ENCODE measurements at places on chromosomes 6 and 20.

DNA sequence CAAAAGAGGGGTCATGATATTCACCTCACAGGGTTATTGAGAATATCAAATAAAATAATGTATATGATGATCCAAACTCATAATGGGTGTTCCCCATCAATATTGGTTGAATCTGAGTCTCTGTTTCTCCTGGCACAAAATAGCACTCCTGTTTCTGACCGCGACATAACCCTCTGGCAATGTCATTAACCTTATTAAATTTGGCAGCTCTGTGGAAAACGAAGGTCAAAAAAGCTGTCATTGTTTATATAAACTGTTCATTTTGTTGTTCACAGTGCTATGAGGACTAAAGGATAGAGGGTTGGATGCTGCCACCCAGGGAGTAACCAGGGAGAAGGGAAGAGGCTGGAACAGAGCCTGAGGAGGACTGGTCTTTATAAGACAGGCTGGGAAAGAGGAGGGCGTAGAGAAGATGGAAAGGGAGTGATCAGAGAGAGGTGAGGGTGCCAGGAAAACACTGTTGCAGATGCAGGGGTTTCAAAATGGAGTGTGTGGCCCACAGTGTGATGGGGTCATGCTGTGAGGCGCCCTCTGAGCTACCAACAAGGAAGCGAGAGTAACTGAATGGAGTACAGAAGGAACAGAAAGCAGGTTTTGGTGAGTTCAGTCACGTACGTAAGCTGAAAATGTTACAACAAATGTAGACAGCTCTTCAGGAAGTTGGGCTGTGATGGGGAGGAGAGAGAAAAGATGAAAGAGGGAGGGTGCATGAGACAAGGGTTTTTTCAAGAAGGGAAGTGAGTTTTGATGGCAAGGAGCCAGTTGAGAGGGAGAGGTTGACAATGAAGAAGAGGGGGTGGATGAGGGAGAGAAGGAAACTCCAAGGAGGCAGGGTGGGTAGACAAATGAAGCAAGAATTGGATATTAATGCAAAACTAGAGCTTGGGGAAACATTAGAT is 251.6 kb upstream of the TAB2 start:
- DNase-seq, result peak; percentile 74

DNA sequence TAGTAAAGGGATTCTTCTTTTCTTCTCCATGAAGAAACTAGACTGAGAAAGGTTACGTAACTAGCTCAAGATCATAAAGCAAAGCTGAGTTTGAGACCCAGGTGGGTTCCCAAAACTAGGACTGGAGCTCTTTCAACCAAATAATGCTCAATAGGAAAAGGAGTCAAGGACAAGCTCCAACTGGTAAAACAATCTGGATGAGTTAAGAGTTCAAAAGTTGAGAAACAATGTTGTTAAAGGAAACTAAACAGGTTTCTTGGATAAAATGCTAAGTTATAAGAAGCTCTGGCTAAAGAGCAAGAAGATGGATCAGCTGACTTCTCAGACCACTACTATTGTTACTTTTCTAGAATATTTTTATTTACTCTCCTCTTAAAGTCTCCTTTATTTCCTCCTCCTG is 137.3 kb downstream of the MMS22L start:
- no peak for DNase-seq

GRCh38 chr6:130500693-130501092 is 134.9 kb downstream of the TMEM200A start:
- DNase-seq, result no peak

GRCh38 chr6:16766043-16766536 is 4.8 kb upstream of the ATXN1 start:
- DNase-seq, result no peak

DNA sequence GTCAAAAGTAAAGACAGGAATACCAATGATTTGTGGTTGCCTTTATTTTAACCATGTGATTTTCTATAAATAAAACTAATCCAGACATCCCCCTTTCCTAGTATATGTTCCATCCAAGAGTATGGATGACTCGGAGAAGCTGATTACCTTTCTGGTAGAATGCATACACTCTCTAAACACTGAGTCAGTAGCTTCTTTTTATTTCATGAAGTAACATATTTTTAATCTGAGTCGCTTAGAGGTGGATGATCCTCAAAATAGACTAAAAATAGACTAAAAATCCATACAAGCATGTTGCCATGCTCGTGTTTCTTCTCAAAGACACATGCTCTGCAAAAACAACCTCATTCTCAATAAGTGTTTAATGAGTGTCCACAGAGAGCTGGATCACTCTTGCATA is 263.7 kb downstream of the COL12A1 start:
- DNase-seq, result no peak

DNA sequence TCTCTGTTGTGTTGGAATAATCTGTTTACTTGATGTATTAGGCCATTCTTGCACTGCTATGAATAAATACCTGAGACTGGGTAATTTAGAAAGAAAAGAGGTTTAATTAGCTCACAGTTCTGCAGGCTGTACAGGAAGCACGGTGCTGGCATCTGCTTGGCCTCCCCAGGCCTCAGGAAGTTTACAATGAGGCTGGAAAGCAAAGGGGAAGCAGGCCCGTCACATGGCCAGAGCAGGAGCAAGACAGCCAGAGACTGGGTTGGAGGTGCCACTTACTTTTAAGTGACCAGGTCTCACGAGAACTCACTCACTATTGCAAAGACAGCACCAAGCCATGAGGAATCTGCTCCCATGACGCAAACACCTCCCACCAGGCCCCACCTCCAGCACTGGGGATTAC is 50.6 kb upstream of the FUCA2 start:
- DNase-seq, result no peak

- DNase-seq, result no peak
Measured at GRCh38 chr6:150894935-150895552, 29.5 kb downstream of the MTHFD1L start.

DNA sequence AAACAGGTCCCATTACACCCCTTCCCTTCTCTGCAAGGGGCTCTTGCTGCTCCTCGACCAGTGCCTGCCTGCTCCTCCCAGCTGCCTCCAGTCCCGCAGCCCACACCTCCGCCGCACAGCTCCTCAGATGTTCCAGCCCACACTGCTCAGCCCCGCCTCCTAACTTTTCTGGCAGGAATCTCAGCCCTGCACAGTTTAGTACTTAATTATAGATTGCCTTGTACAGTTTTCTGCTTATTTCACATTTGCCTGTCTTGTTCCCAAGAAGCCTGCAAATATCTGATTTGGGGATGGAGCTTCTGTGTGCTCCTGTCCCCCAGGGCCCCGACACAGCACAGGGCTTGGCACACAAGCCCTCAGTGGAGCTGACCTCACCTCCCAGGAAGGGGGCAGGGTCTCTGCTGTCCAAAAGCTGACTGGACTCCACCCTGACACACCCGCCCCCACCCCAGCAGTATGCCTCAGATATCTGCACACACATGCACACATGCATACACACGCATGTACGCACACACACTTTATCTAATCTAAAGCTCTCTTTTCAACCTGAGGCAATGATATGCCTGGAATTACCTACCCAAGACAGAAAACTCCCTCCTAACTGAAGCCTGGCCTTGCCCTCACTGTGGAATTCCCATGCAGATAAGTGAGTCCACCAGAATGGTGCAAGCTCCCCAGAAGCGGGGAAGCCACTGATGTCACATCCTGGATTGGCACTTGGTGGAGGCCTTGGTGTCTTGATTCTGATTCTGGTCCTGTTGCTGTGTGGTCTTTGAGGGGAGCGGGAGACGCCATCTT is 1.2 kb upstream of the PNPLA1 start:
- no peak for DNase-seq

GRCh38 chr20:42192321-42192720 is 574.1 kb upstream of the CHD6 start:
- DNase-seq, result no peak

DNA sequence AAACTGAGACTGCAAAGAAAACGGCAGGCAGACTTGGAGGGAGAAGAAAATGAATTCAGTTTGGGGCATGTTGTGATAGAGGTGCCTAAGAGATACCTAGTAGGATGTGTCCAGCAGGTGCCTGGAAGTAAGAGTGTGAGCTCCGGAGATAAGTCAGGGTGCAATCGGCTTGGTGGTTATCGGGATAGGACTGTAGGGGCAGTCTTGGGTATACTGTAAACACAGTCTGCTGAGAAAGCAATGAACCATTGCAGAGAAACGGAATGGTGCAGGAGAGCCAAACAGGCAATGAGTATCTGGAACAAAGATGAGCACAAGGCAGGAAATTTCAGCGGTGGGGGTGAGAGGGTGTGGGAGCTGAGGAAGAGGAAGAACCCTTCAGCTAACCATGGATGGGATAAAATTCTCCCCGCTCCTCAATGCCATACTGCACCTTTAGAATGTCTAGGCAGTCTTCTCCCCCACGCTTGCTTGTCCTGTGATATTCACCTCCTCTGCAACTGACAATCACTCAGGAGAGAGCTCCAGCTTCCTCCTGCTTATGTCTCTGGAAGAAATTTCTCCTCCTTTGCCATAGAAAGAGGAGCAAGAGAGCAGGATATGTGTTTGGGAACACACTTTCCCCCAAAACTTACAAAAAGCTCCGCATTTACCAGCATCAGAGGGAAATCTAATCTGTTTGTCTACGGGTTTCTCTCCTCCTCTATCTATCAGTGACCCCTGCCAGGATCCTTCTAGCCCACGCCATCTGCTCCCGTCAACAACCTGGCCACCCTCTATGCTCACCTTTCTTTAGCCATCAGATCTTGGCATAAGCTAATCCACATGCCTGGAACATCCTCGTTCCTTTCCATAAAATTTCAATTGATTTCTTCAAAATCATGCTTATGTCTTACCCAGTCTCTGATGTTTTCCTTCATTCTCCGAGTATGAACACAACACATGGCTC is 381.7 kb upstream of the JARID2 start:
- no peak for DNase-seq

- DNase-seq, result peak; percentile 34
Measured at GRCh38 chr6:156028335-156029131, 572.9 kb upstream of the NOX3 start.

DNA sequence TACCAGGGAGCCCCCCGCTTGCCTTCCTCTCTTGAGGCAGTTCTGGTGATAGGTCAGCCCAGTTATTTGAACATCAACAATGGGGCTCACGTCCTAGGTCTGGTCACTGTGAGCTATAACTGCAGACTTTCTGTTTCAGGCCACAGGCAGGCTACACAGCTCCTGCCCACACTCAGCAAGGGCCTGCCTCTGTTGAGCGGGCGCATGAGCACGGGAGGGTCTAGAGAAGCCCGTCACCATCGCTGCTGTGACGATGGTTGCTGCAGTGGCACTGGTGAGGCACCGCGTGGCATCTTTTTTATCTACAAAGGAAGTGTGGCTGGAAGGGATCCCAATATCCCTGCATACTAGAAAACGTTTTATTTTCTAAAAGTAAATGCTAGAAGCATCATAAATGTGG is 77.8 kb downstream of the RAMACL start:
- DNase-seq, result no peak

GRCh38 chr20:58522666-58523065 is 7.5 kb upstream of the APCDD1L start:
- DNase-seq, result no peak

DNA sequence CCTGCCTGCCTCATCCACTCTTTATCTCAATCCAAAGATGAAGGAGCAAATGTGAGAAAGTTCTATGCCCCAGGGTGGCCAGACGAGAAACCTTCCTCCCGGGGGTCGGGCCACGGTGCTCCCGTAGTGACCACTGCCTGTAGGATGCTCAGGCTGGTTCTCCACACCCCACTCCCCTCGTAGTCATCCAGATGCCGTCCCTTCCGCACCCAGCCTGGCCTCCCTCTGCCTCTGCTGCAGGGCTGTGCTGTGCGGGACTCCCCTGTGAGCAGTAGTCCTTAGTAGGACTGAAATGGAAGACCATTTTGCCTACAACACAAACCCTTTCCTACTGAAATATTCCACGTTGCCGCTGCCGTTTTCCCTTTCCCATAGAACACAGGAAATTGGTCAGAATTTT is 2.0 kb downstream of the TMC2 start:
- DNase-seq, result no peak

GRCh38 chr20:42074944-42075343 is 456.8 kb upstream of the CHD6 start:
- no peak for DNase-seq

DNA sequence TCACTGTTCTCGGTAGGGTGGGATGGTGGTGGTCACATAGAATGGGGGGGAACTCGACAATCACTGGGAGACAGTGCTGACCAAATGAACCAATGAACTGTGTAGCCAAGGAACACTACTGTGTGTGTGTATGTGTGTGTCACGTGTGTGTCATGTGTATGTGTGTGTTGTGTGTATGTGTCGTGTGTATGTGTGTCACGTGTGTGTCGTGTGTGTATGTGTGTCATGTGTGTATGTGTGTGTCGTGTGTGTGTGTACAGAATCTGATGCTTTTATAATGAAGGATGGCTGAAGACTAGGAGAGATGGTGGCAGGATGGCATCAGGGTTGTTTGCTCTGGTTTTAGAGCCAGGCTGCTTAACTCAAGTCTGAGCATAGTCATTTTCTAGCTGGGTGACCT is 99.1 kb upstream of the DUSP22 start:
- no peak for DNase-seq

GRCh38 chr6:20237677-20238460 is 25.6 kb upstream of the MBOAT1 start:
- DNase-seq, result no peak

DNA sequence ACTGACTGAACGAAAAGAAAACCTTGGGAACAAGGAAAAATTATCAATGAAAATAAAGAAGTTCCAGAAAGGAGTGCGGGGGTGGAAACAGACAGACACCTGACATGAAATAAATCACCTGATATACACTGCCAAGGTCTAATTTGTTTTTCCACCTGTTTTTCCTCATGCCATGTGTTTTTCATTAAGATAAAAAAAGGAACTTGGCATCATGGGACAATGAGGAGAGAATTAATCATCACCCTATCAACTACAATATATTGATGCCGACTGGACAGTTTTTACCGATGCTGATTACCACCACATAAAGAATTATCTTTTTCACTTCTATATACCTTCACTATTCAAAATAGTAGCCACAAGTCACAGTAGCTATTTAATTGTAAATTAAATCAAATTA is 233.2 kb downstream of the ARHGAP18 start:
- no peak for DNase-seq

GRCh38 chr6:5507131-5507681 is 245.9 kb downstream of the FARS2 start:
- DNase-seq, result peak; percentile 45

- DNase-seq, result no peak
Measured at GRCh38 chr6:77456531-77457248, 6.6 kb downstream of the HTR1B start.

GRCh38 chr6:18306977-18307376 is 42.6 kb upstream of the DEK start:
- no peak for DNase-seq

- DNase-seq, result no peak
Measured at GRCh38 chr6:129713806-129714333, 3.9 kb upstream of the ARHGAP18 start.
